ENCODE measurements at places on chromosomes 6 and 20. TPM values are rescaled to one million over a fixed set of nuclear protein-coding genes. Genes with fewer than 3 reads are reported as not detected.

The NKX2-4 gene
- total RNA-seq: not detected

GRCh38 chr6:1821513-1822183 lies 211.9 kb downstream of the FOXC1 start:
- DNase-seq: no peak

- DNase-seq: no peak
Measured at GRCh38 chr6:167683028-167683862, 143.5 kb upstream of the AFDN start.

DNA sequence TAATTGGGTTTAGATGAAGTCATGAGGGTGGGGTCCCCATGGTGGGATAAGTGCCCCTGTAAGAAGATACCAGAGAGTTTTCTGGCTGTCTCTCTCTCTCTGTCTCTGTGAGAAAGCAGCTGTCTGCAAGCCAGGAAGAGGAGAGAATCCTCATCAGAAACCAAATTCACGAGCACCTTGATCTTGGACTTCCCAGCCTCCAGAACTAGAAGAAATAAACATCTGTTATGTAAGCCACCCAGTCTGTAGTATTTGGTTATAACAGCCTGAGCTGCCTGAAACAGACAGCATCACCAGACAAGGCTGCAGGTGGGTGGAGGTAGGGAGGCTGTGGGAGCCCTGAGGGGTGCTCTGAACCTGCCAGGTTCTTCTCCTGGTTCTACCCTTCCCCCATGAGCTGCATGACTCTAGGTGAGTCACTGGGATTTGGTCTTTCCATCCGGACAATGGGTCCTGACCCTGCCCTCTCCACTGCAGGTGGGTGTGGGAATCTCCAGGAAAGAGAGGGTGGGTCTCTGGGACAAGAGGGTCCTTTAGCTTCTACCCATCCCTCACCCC lies 34.3 kb upstream of the VEGFA start:
- no peak for DNase-seq

- DNase-seq: no peak
Measured at GRCh38 chr20:51886891-51887608, 84.7 kb upstream of the SALL4 start.

The L3MBTL1 gene
- 8.4 TPM for total RNA-seq

DNA sequence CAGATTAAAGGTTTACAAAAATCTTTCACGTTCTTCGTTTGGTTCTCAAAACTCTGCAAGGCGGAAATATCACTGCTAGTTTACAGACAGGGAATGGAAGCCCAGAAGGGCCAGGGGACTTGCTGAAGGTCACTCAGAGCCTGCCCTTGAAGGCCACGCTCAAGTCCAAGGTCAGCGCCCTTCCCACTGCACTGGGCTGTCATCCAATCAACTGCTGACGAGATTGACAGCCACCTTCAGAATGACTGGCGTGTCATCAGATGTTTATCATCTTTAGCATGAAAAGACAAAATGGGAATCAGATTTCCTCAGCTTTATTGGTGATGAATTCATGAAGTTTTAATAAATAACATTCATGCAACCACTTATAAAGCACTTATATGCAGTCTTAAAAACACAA lies 16.5 kb downstream of the RNASET2 start:
- peak; percentile 60 for DNase-seq

- peak; percentile 77 for DNase-seq
Measured at GRCh38 chr20:59819496-59820203, 113.8 kb downstream of the SYCP2 start.

DNA sequence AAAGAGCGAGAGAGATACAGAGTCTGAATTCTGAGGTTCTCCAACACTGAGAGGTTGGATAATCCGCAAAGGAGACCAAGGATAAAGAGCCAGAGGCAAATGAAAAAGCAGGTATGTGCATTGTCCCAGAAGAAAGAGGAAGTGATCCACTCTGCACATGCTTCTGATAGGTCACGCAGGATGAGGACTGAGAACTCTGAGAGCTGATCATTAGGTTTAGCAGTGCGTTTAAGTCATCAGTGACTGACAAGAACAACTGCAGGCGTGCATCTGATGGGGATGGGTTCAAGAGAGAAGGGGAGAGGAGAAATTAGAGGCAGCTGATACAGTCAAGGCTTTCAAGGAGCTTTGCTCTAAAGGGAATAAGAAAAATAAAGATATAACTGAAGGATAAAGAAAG lies 301.2 kb upstream of the SGK1 start:
- DNase-seq: no peak

The EYS gene
- 0.48 TPM for total RNA-seq

The KIFC1 gene
- total RNA-seq: 0.19 TPM

GRCh38 chr20:52859156-52859876 lies 112.8 kb upstream of the TSHZ2 start:
- no peak for DNase-seq

The GRM1 gene
- not detected for total RNA-seq

- no peak for DNase-seq
Measured at GRCh38 chr6:134253681-134254080, 64.2 kb downstream of the SGK1 start.

GRCh38 chr6:33815854-33816253 lies 12.1 kb upstream of the MLN start:
- no peak for DNase-seq

- no peak for DNase-seq
Measured at GRCh38 chr6:123533862-123534648, 102.7 kb downstream of the TRDN start.
